ENCODE measurements at places on chromosomes 7 and 10. TPM values are rescaled to one million over a fixed set of nuclear protein-coding genes. Genes with fewer than 3 reads are reported as not detected.

The CFTR gene
- 0.63 TPM for polyA plus RNA-seq

The PTPN12 gene
- 7.1 TPM for polyA plus RNA-seq

The BEND7 gene
- not detected for polyA plus RNA-seq

The EPHB4 gene
- polyA plus RNA-seq = 0.12 TPM

The LHPP gene
- 8.0 TPM for polyA plus RNA-seq

The CYP26A1 gene
- not detected for polyA plus RNA-seq

The RRP12 gene
- polyA plus RNA-seq = 40.6 TPM

The MYPN gene
- not detected for polyA plus RNA-seq

The TMEM213 gene
- polyA plus RNA-seq = not detected

The CYP26C1 gene
- not detected for polyA plus RNA-seq

The OIT3 gene
- polyA plus RNA-seq = not detected

The COL28A1 gene
- not detected for polyA plus RNA-seq

The SEMA3D gene
- polyA plus RNA-seq = 0.16 TPM

The NEUROG3 gene
- polyA plus RNA-seq = not detected

The TAS2R3 gene
- polyA plus RNA-seq = not detected

The PARP12 gene
- 0.86 TPM for polyA plus RNA-seq

The FAM13C gene
- polyA plus RNA-seq = 0.18 TPM

The ZNF727 gene
- not detected for polyA plus RNA-seq

The JAZF1 gene
- 0.29 TPM for polyA plus RNA-seq

The CCL24 gene
- not detected for polyA plus RNA-seq

The TSPAN12 gene
- 2.7 TPM for polyA plus RNA-seq

The INPP5A gene
- 0.74 TPM for polyA plus RNA-seq

The KLF14 gene
- polyA plus RNA-seq = not detected

The SPRN gene
- polyA plus RNA-seq = 0.96 TPM

The PHYH gene
- polyA plus RNA-seq = 7.5 TPM

The OR6B1 gene
- polyA plus RNA-seq = not detected

The ANKIB1 gene
- polyA plus RNA-seq = 9.0 TPM

The DLD gene
- 192 TPM for polyA plus RNA-seq

The SNCG gene
- 1.3 TPM for polyA plus RNA-seq

The PTER gene
- polyA plus RNA-seq = 24.1 TPM

The RAB18 gene
- 101 TPM for polyA plus RNA-seq

The CALML3 gene
- not detected for polyA plus RNA-seq

The CYP2W1 gene
- polyA plus RNA-seq = not detected

The CFAP69 gene
- polyA plus RNA-seq = 0.60 TPM

The AMPH gene
- 0.07 TPM for polyA plus RNA-seq

The CSGALNACT2 gene
- 8.4 TPM for polyA plus RNA-seq

The STEAP4 gene
- polyA plus RNA-seq = not detected

The ANKRD2 gene
- not detected for polyA plus RNA-seq

The ZNF804B gene
- not detected for polyA plus RNA-seq

The NACAD gene
- not detected for polyA plus RNA-seq

The KCNH2 gene
- polyA plus RNA-seq = not detected

The TWIST1 gene
- not detected for polyA plus RNA-seq

The NRG3 gene
- polyA plus RNA-seq = not detected

The AVL9 gene
- 21.7 TPM for polyA plus RNA-seq

The HOXA7 gene
- not detected for polyA plus RNA-seq

The ATOH7 gene
- not detected for polyA plus RNA-seq

The LRMDA gene
- polyA plus RNA-seq = not detected

The CPA4 gene
- 0.20 TPM for polyA plus RNA-seq

The TMEM196 gene
- not detected for polyA plus RNA-seq

The DPYSL4 gene
- polyA plus RNA-seq = 0.10 TPM

The OR2A1 gene
- polyA plus RNA-seq = 0.24 TPM

The GOLGA7B gene
- not detected for polyA plus RNA-seq

The NME8 gene
- not detected for polyA plus RNA-seq

The IQUB gene
- not detected for polyA plus RNA-seq

The CYTH3 gene
- 14.8 TPM for polyA plus RNA-seq

The HYAL4 gene
- 0.61 TPM for polyA plus RNA-seq

The GIMAP1 gene
- polyA plus RNA-seq = 1.1 TPM
